K562 (cell line): ENCODE measurements at places on chromosomes 6 and 20.

DNA sequence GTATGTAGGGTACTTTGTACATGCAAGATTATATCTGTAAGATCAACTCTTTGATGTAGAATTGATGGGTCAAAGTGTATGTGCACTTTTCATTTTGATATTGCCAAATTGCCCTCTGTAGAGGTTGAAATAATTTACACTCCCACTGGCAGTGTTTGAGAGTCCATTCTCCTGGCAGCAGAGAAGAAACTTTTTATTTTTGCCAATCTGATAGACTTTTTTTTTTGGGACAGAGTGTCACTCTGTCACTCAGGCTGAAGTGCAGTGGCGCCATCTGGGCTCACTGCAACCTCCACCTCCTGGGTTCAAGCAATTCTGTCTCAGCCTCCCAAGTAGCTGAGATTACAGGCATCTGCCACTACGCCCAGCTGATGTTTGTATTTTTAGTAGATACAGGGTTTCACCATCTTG, 199.2 kb downstream of the ZFAND3 start:
- no peak for DNase-seq

GRCh38 chr6:43276577-43277305, 21.3 kb upstream of the SLC22A7 start:
- no peak for DNase-seq

- no peak for DNase-seq
Measured at GRCh38 chr20:19120569-19120968, 91.9 kb upstream of the SLC24A3 start.

GRCh38 chr6:163958646-163959045, 544.1 kb downstream of the QKI start:
- no peak for DNase-seq
